ENCODE measurements at places on chromosomes 6 and 20. TPM values are rescaled to one million over a fixed set of nuclear protein-coding genes. Genes with fewer than 3 reads are reported as not detected.

GRCh38 chr6:154140743-154141142 is 101.7 kb downstream of the OPRM1 start:
- DNase-seq: no peak

DNA sequence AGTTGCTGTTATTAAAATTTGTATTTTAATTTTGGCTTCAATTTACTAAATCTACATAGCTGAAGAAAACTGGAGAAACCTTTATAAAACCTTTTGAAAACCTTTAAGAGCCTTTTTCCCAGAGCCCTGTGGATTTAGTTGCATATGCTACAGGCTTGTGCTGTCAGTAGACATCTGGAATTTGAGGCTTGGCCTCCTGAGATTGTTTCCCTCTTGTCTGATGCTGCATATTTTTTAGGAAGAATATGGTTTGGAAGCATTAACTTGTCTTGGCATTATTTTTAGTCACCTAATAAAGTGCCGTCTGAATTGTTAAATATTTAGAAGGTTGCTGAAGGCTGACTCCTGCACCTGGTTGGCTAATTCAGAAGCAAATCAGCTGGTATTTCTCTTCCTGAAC is 369.4 kb downstream of the UTRN start:
- DNase-seq: no peak

- DNase-seq: peak; percentile 99
These were observed at the start of gene RALY for GRCh38 chr20:33993576-33994221. TSS of gene RALY (plus strand) at chr20:33993911. CDS start at chr20:34072075, 78,164 bp downstream.

GRCh38 chr20:37729909-37730308 is 36.1 kb downstream of the CTNNBL1 start:
- no peak for DNase-seq

DNA sequence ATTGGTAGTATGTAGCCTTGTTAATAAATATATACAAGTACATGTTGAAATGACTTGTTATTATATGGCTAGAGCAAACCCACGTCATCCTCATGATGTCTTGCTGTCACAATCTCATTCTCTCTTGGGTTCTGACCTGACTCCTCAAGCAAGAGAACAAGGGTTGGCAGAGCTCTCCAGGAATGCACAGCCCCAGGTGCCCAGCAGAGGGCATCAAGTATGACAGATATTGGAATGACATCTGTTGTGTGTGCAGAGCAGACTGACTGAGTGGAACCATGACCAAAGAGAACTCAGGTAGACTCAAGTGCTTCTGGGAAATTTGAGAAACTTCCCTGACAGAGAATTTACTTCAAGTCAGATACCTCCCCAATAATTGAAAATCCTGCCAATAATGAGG is 90.6 kb downstream of the PAX1 start:
- peak; percentile 29 for DNase-seq

GRCh38 chr6:46985943-46986342 is 56.2 kb downstream of the ADGRF1 start:
- DNase-seq: no peak

- DNase-seq: no peak
These were observed 16.9 kb downstream of the GFOD1 start for GRCh38 chr6:13470238-13471140.

DNA sequence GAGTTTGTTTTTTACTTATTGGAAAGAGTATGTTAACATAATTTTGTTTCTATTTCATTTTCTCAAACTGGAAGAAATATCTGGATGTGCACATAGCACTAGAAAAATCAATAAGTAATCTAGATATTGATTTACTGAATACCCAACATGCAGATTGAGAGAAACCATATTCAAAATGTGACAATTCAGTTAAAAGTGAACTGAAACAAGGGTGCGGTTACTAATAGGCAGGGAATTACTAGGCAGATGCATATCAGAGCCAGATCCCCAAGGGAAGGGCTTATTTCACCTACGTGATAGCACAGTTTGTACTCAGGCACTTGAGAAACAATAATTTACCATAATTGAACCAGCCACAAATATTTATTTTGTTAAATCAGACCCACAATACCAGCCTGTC is 493.1 kb upstream of the FLRT3 start:
- no peak for DNase-seq

DNA sequence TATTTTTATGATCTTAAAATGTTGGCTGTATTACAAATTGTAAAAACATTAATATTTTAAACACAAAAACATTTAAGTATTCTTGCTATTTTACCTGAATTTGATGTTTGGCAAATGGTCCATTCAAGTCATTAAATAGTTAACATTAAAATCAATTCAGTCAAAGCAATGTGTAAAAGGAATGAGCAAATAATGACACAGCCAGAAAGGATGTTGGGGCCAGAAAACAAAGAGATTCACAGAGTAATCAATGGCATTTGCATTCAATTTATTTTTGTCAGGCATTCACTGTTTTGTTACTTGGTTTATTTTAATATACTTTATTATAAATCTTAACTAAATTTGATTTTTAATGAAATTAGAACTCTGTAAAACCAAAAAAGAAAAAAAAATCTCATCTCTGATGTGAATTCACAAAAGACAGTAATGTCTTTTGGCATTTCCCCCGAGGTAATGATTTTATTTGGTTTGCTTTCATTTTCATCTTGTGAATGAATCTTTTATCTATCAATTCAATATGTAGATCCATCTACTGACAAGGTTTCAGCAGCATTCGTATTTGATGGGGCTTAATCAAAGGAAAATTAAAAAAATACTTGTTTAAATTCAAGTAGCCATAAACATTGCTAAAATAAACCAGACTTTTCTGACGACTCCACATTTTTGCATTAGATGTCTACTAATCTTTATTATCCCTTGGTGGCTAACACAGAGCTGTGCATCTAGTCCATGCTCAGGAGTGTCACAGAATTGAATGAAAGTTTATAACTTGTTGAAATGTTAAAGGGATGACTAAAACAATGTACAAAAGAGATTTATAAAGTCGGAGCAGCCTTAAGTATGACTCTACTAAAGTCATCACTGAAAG is 866.7 kb upstream of the GJE1 start:
- DNase-seq: no peak

DNA sequence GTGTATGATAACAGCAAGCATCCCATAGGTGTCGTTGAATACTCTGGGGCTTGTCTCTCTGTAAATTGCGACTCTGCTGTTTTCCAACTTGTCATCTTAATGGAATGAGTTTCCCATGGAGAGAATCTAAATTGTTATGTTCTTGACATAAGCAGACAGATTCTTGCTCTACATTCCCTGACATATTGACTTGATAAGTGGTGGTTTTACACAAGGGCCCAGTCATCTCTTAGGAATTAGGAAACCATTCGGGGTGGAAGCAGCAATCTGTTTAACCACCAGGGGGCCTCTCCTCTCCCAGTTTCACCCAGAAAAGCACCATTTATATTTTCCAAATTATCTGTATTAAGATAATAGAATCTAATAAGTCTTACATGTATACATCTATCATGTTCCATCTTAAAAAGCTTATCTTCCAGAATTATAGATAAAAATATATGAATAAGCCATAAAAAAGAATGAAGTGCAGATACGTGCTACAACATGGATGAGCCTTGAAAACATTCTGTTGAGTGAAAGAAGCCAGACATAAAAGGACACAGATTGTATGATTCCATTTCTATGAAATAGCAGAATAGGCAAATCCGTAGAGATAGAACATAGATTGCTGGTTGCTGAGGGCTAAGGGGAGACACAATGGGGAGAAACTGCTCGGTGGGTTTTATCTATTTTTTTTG is 23.1 kb upstream of the MROH8 start:
- DNase-seq: peak; percentile 64

DNA sequence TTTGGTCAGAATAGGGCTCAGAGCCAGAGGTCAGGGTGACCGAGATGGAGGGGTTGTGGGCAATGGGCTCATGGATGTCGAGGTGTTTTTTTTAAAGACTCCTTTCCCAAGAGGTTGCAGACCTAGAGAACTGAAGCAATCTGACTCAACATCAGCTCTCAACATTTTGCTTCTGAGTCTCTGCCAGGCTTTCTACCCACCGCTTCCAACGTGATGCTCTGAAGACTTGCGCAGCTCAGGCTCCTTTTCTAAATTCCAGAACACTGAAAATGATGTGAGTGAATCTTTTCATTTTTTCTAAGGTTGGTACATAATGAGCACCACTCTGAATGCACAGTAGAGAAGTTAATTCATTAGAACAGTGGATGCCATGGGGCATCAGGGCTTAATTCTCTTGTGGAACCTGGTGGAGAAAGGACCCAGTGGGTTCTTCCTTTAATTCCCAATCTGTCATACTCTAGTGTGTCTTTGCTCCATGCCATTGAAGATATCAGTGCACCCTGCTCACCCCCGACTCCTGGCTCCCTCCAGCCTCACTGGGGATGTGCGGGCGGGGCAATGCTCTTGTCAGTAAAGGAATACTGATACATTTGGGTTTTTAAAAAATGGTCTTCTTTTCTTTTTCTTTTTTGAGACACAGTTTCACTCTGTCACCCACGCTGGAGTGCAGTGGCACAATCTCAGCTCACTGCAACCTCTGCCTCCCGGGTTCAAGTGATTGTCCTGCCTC is 17.0 kb upstream of the KIF13A start:
- no peak for DNase-seq

The MRPS18A gene
- 58.0 TPM for polyA plus RNA-seq

The ADTRP gene
- 0.05 TPM for polyA plus RNA-seq

The IL17A gene
- not detected for polyA plus RNA-seq

The XKR7 gene
- under 0.01 TPM for polyA plus RNA-seq

The CEP43 gene
- 6.5 TPM for polyA plus RNA-seq

The SPATA25 gene
- polyA plus RNA-seq: 1.7 TPM

The TPX2 gene
- polyA plus RNA-seq: 0.41 TPM

The IPCEF1 gene
- 0.07 TPM for polyA plus RNA-seq

The TSHZ2 gene
- polyA plus RNA-seq: 2.3 TPM
